ENCODE measurements at places on chromosomes 4 and X.
A peak's percentile ranks its signal among the peaks of the same experiment; 100 is the strongest.

DNA sequence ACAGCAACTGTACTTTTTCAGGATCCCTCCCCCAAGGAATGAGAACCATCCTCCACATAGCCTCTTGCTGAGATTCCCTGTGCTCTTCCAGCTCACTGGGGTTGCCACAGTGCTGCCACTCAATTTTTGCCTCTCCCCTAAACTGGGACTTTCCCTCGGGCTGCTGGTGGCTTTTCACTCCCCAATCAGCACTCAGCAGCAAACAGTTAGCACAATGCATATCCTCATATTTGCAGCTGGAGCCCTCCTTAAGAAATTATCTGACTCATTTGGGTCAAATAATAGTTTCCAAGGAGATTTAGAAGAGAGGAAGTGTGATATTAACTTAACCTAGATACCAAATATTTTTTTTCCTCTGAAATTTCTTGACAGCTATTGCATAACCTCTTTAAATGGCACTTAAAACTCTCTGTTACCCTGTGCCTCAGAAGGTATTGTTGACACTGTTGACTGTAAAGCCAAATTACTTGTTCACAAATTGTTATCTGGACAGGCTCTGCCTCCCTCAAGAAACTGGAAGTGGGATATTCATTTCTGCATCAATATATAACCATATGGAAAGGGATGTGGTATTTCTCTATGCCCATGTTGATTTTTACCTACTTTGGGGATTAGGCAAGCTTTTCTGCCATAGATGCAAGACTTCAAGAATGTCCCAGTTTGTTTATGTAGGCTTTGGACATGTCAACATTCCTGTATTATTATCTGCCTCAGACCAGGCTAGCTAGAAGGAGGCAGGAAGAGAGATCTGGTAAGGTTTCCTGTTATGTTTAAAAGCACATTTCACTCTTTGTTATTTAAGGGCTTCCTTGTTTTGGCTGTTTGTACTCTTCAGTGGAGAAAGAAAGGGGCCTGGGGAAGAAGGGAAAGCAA lies 58.0 kb downstream of the SEPTIN11 start:
- DNase-seq, result no peak

DNA sequence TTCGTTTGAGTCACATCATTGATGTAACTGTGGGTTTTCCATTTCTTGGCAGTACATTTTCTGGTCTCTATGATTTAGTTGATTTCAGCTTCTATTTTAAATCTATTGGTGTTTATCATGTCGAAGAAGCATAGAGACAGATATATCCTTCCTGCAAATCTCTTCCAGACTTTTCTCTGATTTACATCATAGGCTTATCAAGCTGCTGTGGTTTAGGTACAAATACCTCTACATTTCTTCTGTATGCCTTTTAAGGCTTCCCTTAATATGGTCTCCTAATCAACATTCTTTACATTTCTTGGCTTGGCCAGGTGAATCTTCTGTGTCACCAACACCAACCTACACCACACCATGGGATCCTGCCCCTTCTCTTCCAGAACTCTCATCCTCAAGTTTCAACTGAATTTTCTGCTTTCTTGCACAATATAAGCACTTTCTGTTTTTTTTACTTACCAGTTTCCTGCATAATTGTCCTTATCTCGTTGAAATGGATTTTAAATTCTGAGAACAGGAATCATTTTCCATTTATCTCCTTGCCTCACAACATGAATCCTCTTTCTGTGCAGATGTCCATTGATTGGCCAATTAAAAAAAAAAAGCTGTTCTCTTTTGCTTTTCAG lies 626.9 kb downstream of the ANKRD50 start:
- no peak for DNase-seq

DNA sequence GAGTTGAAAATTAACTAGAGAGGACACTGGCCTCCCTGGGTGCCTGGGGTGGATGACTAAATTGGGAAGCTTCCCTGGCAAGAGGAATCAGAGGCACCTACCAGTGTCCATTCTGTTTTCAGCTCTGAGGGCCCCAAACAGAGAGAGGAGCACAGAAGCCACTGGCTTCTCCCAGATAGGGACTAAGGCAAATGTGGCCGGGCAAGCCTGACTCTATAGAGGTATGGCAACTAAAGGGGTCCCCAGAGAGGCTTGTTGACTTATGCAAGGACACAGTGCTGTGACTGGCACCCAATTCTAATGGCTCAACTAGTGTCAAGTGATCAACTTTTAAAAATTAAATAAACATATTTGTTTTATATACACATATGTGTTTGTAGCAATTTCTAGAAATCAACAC lies 17.2 kb downstream of the TRPC3 start:
- DNase-seq, result no peak

- no peak for DNase-seq
Observed at GRCh38 chr4:77669946-77670590, 64.4 kb downstream of the CXCL13 start.

- no peak for DNase-seq
Observed at GRCh38 chr4:82528074-82528473, 33.7 kb downstream of the TMEM150C start.

GRCh38 chr4:143381189-143382118 lies 44.8 kb downstream of the GAB1 start:
- DNase-seq, result peak; percentile 87

DNA sequence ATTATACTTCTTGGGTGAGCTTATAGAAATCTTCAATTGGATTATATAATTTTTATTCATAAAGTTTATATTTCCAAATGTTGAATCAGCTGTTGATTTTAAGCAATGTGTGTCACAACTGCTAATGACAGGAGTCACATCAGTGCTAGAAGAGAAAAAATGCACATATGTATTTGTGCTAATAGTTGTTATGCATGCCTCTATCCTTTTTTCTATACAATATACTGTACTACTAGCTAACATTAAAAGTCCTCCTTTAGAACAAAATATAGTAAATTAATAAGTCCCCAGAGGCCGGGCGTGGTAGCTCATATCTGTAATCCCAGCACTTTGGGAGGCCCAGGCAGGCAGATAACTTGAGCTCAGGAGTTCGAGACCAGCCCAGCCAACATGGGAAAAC lies 23.7 kb upstream of the HNRNPD start:
- DNase-seq, result no peak

DNA sequence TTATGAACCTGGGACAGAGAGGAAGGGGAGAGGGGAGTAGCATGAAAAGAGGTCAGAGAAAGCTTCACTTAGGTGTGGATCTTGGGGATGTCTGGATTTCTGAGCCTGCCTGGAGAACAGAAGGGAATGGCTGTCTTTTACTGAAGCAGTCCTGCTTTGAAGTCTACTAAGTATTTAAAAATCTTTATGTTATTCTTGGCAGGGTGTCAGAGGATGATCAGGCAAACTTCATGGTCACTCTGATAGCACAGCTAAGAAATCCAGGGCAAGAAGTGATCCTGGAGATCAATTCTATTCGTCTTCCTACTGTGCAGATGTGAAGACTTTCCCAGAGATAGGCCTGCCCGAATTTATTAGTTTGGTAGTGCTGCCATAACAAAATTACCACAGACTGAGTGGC lies 464.4 kb upstream of the BOD1L1 start:
- DNase-seq, result no peak

DNA sequence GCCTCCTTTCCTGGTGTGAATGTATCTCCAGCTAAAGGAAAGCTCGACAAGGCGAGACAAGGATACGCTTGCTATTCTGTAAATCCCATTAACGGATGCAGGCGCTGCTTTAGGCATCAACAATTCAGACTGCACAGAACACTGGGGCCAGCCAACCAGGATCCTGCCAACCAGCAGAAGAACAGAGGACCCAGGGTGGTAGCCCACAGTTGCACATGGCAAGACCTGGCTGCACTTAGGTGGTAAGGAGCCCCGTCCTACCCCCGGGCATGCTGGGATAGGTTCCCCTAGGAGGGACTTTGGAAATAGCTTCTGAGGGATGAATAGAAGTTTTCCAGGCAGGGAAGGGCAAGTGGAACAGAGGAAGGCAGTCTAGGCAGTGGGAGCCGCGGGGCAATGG lies 20.7 kb downstream of the PSAPL1 start:
- peak; percentile 3 for DNase-seq

- DNase-seq, result no peak
Observed at GRCh38 chr4:143254491-143255226, 69.9 kb downstream of the USP38 start.

- DNase-seq, result no peak
Observed at GRCh38 chrX:66833426-66833825, 194.5 kb upstream of the EDA2R start.

GRCh38 chrX:40213092-40213491 lies 115.3 kb upstream of the BCOR start:
- no peak for DNase-seq

GRCh38 chr4:2428496-2429213 lies 9.9 kb downstream of the CFAP99 start:
- no peak for DNase-seq

- no peak for DNase-seq
Observed at GRCh38 chr4:131337936-131338335, 1811.2 kb upstream of the PCDH10 start.

DNA sequence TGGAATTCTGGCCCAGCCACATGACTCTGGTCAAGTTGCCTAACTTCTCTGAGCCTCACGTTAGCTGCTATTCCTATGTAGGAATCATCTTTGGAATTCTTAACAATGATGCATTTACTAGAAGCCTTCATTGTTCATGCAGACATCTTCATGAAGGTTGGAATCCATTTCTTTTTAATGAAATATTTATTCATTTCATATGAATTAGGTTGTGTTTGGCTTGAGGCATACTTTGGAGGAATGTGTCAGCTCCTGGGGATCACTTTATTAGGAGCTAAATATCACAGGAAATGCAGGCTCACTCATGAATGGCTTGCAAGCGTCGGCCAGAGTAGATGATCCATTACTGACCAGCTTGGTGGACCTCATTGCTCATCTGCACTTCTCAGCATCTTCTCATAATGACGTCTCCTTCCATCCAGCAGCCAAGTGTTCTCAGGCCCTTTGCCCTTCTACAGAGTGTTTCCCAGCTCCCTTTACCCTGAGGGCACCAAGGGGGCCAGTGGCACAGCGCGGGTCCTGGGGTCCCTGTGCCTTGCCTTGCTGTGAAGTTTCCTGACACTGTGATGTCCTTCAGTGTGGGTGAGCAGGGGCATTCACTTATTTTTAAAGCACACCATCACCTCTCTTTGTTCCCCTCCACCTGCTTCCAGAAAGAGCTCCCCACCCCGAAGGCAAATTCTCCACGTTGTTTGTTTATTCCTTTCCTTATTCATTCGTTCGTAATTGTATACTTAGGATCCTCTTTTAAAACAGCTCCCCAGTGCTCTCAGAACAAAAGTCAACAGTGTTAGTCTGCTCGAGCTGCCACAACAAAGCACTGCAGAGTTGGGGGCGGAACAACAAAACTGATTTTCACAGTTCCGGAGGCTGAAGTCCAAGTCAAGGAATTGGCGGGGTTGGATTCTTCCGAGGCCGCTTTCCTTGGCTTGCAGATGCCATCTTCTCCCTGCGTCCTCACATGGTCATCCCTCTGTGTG lies 106.8 kb downstream of the STK32B start:
- DNase-seq, result no peak

DNA sequence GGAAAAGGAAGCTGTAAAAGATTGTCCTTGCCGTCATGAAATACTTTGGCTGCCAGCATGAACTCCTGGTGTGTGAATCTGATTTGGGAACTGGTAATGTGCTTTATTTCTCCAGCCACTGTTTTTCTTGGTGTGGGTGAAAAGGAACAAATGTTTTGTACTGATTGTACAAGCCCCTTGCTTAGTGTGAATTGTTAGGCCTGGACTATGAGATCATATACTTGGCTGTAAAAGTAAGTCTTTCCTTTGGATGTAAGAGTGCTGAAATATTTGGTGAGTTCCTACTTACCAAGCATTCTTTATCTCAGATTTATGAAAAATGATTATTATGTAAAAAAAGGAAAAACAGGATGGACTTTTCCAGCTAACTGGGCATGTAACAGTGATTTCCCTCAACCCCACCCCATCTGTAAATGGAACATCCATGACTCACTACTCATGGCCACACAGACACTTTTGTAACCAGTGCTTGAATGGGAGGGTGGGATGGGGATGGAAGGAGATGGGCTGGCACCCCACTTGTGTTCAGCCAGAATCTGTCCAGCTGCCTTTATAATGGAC lies 6.3 kb downstream of the FNIP2 start:
- no peak for DNase-seq

GRCh38 chr4:122456231-122457116 lies at the start of gene IL2:
Gene IL2, minus strand, starts transcription at chr4:122456725. Its CDS starts 285 bp downstream, at chr4:122456440.
- no peak for DNase-seq

- DNase-seq, result no peak
Observed at GRCh38 chr4:81494031-81494431, 22.3 kb upstream of the RASGEF1B start.

DNA sequence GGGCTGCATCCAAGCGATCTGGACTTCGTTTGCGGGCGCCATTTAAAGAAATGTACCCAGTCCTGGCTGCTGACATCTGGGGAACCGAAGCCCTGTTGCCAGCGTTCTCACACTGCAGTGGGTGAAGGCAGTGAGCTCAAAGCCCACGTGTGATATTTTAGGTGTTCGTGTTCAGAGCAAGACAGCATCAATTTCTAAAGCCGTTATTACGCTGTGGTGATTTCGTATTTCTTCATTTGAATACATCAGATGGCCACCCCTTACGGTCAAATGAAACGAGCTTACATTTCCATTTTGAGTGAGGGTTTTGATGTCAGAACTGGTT lies 376 bp upstream of the C4orf36 start:
- no peak for DNase-seq

GRCh38 chr4:5845035-5845905 lies 47.6 kb downstream of the CRMP1 start:
- no peak for DNase-seq

DNA sequence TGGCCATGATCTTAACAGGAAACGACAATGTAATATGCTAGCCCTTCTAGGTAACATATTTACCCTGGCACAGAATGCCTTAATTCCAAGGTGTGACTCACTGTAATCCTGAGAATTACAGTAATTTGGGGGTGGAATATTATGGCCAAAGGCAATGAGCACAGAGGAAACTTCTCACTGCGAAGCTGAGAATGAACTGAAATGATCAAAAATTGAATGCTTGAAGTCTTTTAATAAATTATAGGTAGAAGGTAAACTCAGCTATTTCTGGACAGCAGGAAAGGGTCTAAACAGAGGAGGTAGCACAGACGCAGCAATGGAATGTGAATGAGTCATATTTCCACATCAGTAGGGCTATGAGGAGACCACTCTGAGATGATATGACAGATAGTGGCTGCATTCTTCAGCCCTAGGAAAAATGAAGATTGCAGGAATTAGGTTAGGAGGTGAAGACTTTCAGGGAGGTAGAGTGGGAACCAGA lies 312.6 kb downstream of the PACRGL start:
- no peak for DNase-seq

DNA sequence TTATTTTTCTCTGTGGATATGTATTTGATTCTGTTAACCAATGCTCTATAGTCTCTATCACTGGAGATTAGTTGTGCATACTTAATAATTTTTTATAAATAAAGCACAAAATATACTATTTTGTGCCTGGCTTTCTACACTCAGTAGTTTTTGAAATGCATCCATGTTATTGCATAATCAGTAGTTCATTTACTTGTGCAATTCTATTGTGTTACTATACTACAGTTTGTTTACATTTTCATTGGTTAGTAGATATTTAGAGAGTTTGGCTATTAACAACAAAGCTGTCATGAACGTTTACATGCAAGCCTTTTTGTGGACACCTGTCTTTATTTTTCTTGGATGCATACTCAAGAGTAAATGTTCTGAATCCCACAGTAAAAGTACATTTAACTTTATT lies 265.0 kb upstream of the FAT4 start:
- no peak for DNase-seq
